A549 treated with DMSO at 1 μM for 4 hours (cell line): ENCODE measurements at places on chromosomes 1 and 21. TPM values are rescaled to one million over a fixed set of nuclear protein-coding genes. Genes with fewer than 3 reads are reported as not detected.

Gene ALX3
- not detected in 5 replicates for total RNA-seq

Gene OR10J1
- not detected in 5 replicates for total RNA-seq

Gene SHISA4
- total RNA-seq = 12.0 to 18.2 TPM (median 16.1 TPM) in 5 replicates

Gene LCE1E
- 0.08 TPM in 1 of 5 replicates, not detected in the others for total RNA-seq

Gene FAM151A
- not detected in 5 replicates for total RNA-seq
